ENCODE measurements at places on chromosomes 6 and 20.

DNA sequence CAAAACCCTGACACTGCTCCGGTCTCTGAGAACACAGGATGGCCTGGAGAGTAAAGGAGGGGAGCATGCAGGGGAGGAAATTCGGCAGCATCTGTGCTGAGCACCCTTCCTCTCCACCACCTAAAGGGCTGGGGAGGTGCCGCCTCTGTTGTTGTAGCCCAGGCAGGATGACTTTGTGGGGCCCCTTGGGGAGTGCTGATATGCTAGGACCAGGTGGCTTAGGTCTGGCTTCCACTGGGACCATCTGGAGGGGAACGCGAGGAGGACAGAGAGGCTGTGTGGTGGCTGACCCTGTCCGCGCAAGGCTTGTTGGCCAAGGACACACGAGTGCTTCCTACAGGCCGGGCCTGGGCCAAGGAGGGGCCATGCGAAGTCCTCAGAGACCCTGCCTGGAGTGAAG lies 9.9 kb upstream of the RPS6KA2 start:
- DNase-seq = no peak

GRCh38 chr20:34577061-34577460 lies 18.5 kb downstream of the MAP1LC3A start:
- no peak for DNase-seq

DNA sequence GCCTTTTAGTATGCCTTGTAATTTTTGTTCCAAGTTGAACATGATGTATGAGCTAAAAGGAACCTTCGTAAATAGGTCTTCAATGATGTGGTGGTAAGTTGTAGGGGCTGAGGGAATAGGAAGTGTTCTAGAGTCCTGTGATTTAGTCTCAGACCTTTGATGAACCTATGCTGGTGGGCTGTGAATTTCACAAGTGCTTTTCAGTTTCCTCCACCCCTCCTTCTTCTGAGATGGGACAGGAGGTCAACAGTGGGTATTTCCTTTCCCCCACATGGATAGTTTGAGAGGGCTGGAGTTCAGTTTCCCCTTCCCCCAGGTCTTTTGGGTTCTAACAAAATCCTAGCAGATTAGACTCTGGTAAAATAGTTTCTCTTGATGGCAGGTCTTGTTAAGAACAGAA lies 121.0 kb upstream of the ATXN1 start:
- DNase-seq = no peak

GRCh38 chr6:33672808-33673207 lies 38.7 kb downstream of the UQCC2 start:
- peak; percentile 36 for DNase-seq

DNA sequence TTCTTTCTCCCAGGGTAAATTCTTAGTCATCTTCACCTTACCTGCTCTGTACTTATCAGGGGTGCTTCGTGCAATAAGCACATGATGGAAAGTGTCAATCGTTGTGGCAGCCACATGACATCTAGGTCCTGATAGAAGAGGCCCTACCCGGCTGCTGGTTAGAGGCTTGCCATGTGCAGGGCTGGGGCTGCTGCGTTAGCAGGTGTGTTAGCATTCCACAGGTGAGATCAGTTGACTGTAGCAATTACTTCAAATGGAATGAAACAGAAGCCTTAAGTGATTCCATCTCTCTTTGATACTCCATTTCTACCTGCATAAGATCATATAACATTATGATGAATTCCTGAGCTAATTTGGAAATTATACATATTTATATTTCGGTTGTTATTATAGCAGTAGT lies 127.0 kb downstream of the UST start:
- no peak for DNase-seq

GRCh38 chr6:67888546-67888885 lies 746.6 kb upstream of the ADGRB3 start:
- DNase-seq = no peak

- no peak for DNase-seq
Measured at GRCh38 chr6:33936886-33937285, 133.1 kb upstream of the MLN start.

DNA sequence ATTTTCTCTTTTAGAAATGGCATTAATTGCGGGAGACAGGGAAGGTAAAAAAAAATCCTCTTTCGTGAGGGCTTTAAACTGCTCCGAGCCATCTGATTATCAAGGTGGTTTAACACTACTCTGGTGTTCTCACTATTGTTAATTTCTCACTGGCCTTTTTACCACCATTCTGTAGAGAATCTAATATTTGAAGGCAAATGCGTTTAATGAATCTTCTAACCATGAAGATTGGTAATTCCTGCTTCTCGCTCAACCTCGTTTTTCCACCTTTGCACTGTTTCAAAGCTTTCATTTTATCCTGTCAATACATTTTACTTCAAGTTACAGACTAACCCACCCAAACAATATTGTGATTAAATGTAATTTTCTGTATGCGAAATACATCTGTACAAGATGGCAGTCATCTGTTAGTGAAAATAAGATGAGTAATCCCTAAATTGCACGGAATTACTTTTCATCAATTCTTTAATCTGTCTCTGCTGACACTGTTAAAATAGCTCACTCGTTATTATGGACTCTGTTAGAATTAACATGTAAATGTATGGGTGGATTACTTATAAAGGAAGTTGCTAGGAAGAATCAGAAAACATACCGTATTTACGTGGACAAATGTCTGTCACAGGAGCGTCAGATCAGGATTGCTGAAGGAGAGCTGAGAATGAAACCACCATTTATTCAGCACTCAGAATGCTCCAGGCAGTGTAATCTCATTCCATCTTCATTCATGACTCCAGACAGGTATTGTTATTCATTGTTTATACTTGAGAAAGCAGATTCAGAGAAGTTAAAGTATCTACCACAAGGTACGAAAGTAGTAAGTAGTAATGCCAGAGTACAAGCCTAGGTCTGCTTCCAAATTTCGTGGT lies 1.1 kb upstream of the LCA5 start:
- peak; percentile 74 for DNase-seq

DNA sequence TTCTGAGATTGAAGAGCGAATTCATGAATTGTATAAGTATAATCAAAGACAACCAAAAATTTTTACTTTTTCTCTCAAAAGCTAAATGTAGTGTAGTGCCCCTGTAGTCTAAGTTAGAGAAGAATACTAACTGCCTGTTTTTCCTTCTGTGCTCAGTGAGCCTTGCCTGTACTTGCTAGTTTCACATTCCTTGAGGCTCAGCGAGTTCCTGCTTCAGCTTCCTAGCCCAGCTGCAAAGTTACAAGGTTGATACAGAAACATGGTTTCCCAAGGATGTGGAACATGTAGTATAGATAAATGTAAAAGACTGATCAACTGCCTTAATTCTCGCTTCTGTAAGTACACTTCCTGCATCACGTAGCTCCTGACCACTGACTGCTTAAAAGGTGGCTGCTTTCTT lies 33.1 kb upstream of the SEC63 start:
- DNase-seq = no peak

GRCh38 chr6:161694995-161695394 lies 421.1 kb upstream of the AGPAT4 start:
- peak; percentile 32 for DNase-seq

- no peak for DNase-seq
Measured at GRCh38 chr6:156507106-156507505, 270.1 kb upstream of the ARID1B start.

- DNase-seq = no peak
Measured at GRCh38 chr6:41013466-41014153, 25.4 kb downstream of the UNC5CL start.

GRCh38 chr20:52047811-52048764 lies 143.5 kb downstream of the ZFP64 start:
- no peak for DNase-seq

- no peak for DNase-seq
Measured at GRCh38 chr6:51996296-51996947, 91.0 kb downstream of the PKHD1 start.

DNA sequence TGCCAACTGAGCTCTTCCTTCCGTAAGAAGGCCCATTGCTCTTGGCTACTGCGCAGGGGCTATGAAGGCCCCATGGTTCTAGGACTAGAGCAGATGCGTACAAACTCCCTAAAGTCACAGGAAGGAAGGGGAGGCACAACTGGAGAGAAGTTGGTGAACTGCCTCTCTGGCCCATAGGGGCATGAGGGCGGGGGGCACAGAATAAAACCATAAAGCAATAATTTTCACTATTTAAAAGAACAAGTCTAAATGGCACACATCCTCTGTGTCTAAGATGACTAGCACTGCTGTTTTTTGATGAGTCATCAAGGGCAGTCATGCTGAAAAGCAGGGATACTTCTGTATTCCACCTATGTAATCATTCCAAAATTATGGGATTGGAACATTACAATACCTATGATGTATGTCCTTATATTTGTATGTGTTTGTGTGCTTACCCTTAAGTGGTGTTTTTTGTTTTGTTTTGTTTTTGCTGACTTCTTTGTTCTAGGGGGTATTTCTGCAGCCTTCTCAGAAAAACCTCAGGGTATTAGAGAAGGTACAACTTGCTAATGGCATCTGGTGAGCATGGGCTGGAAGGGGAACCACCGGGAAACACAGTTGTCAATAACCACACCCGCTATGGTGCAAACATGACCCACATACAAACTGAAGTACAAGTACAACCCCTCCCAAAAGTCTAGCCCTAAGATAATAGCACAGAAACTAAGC lies 36.9 kb downstream of the B4GALT5 start:
- no peak for DNase-seq

DNA sequence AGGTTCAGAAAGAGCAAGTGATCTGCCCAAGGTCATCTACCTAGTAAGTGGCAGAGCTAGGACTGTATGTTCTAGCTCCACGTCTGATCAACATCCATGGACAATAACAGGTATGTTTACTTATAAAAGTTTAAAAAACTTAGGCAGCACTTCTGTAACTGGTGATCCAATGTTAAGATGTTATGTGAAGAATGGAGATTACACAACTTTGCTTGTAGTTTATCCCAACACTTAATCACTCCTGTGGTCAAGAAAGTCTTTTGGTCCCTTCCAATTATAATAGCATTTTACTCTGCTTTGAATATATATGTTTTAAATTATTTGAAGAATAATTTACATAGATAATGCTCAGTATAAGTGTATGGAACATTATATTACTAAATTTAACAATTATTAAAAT lies 4.8 kb downstream of the FBXO30 start:
- no peak for DNase-seq

DNA sequence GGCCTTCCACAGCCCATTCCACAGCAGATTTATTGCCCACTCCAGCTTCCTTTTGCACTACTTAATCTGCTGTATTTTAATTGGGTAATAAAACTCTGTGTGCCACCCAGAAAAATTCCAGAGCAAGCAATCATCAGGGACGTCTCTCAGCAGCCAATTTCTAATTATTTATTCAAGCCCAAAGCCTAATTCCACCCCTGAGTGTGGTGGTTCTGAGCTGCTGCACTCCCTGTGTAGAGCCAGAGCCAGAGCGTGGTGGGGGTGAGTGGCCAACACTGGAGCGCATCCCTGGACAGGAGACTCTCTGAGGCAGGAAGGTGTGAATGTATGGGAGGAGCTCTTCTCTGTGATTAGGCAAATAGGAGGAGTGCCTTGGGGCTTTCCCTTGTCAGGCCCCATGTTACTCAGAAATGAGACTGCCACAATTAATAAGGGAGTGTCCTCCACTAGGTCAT lies 66.1 kb downstream of the CD24 start:
- no peak for DNase-seq

- no peak for DNase-seq
Measured at GRCh38 chr6:69900869-69901268, 34.5 kb downstream of the COL19A1 start.

- DNase-seq = no peak
Measured at GRCh38 chr6:148351309-148351708, 8.7 kb downstream of the SASH1 start.

GRCh38 chr20:44209686-44210405 lies 725 bp downstream of the OSER1 start:
- peak; percentile 29 for DNase-seq

DNA sequence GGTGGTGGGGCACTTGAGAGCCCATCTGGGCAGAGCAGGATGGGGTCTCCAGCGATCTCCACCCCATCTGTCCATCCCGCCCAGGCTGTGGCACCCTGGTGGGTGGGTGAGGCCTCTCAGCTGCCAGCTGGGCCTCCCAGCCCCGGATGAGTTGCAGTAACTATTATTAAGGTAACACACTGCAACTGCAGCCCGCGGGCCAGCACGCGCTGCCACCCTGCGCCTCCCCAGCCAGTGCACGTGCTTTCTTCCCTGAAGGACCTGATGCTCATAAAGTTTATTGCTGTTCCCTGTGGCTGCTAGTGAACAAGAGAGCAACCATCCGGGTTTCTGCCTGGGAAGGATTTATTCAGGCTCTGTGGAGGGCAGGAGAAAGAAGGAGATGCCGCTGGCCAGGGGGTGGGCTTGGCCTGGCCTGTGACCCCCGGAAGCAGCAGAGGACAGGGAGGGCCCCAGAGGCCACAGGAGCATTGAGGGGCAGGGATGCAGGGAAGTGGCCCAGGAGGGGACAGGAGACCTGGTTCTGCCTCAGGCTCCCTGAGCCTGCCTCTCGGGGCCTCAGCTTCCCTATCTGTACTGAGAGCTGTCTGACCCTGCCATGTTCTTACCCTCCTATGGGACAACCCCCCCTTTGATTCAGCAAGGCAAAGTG lies 1.7 kb downstream of the IP6K3 start:
- no peak for DNase-seq

DNA sequence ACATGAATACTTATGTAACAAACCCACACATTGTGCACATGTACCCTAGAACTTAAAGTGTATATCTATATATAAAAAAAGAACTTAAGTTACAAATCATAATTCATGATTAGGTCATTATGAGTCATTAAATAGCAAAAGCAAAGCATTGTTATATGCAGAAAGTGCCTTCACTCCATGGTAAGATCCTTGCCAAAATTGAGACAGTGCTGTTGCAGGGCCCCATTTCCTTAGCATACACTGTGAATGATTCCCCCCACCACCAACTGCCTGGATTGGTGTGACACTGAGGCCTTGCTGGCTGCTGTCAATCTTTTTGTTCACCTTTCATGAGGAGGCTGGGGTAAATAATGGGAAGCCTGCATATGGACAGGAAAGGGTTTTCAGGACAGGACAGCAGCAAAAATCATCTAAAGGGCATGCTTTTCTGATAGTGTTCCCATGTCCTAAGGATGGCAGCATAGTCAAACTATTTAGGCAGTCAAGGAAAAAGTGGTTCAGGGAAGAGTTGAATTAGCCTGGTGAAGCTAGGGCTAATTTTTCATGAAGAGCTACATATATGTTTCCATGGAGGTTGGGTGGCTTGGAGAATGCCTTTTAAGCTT lies 188.2 kb upstream of the ASCC3 start:
- DNase-seq = no peak
